ENCODE measurements at places on chromosomes 11 and 22.

DNA sequence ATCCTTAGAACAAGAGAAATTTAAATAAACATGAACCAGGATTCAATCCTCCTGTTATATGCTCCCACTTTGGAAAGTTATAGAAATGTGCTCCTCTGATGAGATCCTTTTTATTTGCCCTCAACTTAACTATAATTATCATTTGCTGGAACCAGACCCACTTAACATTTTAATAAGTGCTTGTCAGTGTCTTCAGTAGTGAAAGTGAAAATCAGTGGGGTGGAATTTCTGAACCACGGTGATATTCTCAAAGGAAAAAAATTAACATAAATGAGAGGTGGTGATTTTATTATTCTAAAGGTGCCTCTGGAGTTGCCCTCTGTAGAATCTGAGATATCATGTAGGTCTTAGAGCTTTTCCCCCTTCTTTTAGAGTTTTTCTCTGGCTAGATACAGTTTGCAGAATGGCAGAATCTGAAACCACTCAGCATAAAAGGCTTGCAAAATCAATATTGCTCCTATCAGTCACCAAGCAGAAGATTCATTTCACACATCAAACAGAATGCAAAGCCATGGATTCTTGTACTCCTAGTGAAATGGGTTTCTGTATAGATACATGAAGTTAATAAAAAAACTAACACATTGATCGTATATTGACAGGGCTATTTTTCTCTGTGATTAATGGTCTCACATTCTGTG, 213.2 kb downstream of the LUZP2 start:
- no peak for DNase-seq

GRCh38 chr11:59152312-59152951, 9.8 kb downstream of the FAM111A start:
- no peak for DNase-seq

- peak; percentile 18 for DNase-seq
Observed at GRCh38 chr22:27880778-27881394, 38.2 kb downstream of the PITPNB start.

GRCh38 chr22:44172370-44173108, 8.2 kb upstream of the PARVG start:
- DNase-seq: no peak

DNA sequence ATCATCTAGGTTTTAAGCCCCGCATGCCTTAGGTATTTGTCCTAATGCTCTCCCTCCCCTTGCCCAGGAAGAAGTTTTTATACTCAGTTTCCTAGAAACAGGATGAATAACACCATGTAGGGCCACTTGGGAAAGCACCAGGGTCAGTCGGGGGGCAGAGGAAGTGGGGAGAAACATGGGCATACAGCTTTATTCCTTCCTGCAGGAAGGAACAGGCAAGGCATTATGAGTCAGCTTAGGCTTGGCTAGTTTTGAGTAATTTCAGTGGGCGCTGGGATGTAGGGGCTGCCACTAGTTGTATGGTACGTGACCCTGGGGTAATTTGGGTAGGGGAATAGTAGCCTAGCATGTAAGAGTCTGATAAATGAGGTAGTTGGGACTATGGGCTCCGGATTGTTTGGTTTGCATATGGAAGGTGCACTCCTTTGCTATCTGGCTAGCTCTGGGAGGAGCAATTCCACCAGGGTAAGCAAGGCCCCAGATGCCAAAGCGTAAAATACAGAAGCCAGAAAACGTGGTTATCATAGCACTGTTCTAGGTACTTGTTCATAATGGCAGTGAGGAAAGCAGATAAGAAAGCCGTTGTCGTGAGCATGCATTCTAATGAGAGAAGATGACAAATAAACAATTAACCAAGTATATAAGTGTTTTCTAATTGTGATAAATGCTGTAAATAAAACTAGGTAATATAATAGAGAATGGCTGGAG, 24.8 kb downstream of the ACER3 start:
- DNase-seq: no peak

DNA sequence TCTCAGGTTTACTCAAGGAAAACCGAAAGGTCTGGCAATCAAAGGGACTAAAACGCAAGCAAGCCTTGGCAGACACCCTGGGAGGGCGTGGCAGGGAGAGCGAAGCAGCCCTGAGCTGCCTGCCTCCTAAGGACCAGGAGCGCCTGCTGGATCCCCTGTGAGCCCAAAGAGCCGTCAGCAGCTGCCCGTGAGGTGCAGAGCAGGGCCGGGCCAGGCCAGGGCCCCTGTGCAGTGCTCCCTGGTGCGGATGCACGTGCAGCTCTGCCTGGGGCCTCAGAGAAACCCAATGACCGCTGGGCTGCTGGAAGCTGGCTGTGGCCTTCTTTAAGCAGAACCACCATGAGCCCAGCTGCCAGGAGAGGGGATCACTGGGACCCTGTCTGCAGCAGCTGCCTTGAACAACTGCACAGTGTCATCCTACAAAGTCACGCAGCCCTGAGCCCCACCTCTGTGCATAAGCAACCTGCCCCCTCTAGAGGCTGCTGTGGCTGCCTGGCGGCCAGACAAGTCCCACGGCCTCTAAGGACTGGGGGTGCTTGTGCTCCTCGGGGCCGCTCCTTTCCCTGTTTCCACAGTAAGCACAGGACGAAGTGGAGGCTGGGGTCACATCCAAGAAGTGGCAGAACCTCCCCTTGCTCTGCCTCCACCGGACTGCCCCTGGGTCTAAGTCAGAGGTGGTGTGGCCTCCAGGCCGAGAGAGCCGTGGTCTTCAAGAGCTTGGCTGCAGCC, 29.1 kb upstream of the COMT start:
- DNase-seq: no peak

- DNase-seq: no peak
Observed at GRCh38 chr11:107547961-107548360, 17.6 kb downstream of the ALKBH8 start.

DNA sequence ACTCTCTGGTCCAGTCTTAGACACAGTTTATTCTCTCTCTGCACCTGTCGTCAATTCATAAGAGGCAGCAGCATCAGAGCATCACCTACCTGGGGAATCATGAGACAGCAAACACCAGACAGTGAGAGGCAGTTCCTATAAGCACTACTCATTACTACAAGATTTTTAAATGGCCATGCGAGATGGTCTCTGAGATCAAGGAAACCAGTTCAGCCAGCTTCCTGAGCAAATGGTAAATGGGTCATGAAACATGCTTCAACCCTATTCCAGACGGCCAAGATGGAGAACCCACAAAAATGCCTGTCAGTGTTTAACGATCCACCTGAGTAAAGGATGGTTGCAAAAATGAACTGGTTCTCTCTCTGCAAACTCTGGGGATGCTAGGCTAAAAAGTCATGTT, 52.9 kb downstream of the SYTL2 start:
- no peak for DNase-seq

Data from NT2/D1 (cell line).